Left ventricle myocardium inferior (tissue), 1 donor: ENCODE measurements at places on chromosomes 6 and 20.

DNA sequence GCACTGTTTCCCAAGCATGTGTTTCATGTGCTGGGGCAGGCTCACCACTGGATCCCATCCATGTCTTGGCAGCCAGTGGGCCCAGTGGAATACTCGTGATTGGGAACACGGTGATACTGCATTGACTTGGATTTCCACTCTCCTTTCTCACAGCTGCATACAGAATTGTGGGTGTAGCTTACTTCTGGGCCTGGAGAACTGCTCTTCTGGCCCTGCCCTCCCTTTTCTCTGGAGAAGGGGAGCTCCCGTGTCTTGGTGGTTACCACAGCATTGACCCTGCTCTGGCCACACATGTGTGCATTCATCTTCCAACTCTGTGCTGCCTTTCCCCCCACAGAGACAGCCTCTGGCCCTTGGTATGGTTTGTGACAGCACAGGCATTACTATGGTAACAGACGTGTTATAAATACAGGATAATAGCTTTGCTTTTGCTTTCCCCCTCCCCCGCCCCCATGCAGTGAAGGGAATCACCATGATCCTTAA lies 21.6 kb downstream of the SOBP start:
- DNase-seq: peak; percentile 82

- DNase-seq: no peak
These were observed 990 bp upstream of the TRAF3IP2 start for GRCh38 chr6:111606620-111607115.

- DNase-seq: no peak
These were observed 4.9 kb downstream of the SLC22A2 start for GRCh38 chr6:160253714-160254113.

GRCh38 chr20:53568351-53568750 lies 25.3 kb downstream of the ZNF217 start:
- no peak for DNase-seq

DNA sequence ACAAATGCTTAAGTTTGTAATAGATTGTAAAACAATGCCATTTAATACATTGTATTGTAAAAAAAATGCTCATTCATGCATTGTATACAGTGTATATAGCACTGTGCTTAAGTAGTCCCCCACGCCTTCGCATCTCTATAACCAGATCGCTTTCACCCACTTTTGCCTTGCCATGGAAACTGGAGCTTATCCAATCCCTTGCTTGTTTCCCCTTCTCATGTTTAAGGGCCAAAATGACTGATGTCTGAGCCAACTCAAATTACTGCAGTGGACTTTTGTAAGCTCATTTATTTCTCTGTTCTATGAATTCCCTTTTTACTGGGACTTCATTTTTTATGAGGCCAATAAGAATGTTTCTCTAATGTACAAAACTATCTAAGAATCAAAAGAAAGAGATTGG lies 730.9 kb upstream of the GJE1 start:
- DNase-seq: no peak

- DNase-seq: no peak
These were observed 103.9 kb downstream of the ESR1 start for GRCh38 chr6:151911401-151911800.
